ENCODE measurements at places on chromosomes 7 and 10. TPM values are rescaled to one million over a fixed set of nuclear protein-coding genes. Genes with fewer than 3 reads are reported as not detected.

TFEC gene
- polyA plus RNA-seq: 1.4 TPM

EBLN1 gene
- not detected for polyA plus RNA-seq

CSGALNACT2 gene
- 20.1 TPM for polyA plus RNA-seq

SPDYE16 gene
- 1.5 TPM for polyA plus RNA-seq

DYNC1I1 gene
- 45.6 TPM for polyA plus RNA-seq

GPER1 gene
- polyA plus RNA-seq: 10.2 TPM

CRPPA gene
- polyA plus RNA-seq: 4.6 TPM

SFRP4 gene
- polyA plus RNA-seq: 24.4 TPM

AMPH gene
- 109 TPM for polyA plus RNA-seq

DNA sequence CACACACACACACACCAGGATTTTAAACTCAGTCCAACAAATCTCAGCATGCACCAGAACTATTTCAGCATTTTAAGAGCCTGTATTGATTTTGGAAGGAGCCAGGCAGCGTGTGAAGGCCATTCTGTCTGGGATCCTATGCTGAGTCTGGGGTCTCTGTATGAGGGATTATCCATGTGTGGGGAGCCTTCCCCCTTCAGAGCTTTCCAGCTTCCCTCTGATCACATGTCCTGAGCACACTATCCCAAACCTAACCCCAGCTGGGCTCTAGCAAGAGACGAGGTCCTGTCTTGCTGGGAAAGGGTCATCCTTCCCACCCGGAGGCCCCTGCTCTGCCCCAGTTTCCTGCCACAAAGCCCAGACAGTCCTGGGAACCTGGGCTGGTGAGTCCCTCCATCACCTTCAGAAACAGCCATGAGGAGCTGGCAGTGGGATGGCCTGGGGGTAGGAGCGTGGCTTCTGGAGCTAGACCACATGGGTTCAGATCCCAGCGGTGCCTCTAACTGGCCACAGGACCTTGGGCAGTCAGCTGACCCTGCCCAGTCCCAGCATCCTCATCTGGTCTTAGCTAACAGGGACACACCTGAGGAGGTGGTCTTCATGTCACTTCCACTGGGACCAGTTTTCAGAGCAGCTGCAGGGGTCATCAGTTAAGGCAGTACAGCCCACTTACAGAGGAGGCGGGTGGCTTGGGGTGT is 79.6 kb upstream of the RET start:
- no peak for DNase-seq

DNA sequence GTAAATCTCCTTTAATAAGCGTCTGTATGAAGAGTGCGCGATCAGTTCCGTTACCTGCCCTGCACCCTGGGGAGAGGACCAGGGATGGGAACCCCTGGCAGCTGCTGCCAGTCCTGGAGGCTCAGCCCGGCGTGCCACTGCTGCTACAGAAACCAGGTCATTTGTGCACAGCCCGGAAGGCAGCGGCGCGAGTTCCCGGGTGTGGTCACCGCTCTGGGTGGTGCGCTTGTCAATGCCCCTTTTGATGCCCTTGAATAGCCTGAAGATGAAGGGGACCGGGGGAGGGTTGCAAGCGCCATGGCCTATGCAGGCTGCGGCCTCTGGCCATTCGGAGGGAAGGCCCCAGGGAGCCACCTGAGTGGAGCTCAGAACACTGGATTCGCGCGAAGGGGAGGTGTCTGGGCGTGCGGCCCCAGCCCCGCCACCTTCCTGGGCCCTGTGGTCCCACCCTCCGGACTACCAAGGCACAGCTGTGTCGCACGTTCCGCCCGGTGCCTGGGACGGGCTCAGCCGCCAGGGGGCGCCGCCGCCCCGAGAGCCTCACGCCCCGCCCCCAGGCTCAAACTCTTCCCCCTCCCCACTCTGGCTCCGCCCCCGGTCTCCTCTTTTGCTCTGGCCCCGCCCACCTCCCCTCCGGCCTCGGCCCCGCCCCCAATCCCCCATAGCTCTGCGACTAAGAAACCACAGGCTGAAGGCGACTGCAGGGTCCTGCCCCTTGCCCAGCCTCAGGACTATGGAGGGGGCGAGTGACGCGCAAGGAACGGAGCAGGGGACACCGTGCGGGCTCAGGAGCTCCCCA is 16.5 kb downstream of the AP5Z1 start:
- DNase-seq: peak; percentile 65

GRCh38 chr10:127468632-127469031 is 80.5 kb upstream of the NPS start:
- DNase-seq: no peak

DNA sequence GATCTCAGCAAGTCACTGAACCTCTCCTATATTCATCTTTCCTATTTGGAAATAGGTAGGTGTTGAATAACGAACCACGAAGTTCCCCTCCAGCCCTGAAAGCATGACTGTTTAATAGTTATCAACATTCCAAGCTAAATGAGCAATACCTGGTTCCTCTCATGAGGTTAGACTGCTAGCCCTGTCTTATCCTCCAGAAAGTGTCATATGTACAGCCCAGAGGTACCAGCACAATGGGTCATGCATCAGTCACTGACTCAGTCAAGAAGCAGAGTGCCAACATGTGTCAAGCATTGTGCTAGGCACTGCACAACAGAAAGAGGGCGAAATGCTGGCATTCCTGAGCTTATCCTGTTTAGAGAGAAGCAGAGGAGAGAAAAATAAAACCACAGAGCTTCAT is 70.0 kb downstream of the AMPH start:
- DNase-seq: no peak

DNA sequence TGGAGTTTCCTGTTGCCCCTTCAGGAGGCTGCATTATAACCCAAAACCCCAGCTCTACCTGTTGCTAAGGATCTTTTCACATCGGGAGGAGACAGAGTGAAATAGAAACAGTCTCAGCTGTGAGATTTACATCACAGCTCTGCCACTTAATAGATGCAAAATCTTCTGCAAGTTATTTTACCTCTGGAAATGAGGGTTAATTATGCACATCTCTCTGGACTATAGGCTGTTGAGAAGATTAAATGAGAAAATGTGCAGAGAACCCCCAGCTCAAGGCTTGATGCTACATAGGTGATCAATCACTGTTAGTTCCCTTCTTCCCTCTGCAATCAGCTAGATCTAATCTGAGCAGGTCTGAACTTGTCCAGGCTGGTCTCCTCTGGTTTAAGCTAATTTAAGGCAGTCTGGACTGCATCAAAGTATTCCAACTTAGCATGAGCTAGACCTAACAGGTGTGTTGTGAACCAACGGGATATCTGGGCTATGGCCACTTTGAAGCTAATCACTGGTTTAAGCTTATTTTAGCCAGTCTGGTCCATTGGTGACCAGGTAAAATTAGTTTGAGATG is 8.9 kb upstream of the LRRC18 start:
- peak; percentile 63 for DNase-seq

DNA sequence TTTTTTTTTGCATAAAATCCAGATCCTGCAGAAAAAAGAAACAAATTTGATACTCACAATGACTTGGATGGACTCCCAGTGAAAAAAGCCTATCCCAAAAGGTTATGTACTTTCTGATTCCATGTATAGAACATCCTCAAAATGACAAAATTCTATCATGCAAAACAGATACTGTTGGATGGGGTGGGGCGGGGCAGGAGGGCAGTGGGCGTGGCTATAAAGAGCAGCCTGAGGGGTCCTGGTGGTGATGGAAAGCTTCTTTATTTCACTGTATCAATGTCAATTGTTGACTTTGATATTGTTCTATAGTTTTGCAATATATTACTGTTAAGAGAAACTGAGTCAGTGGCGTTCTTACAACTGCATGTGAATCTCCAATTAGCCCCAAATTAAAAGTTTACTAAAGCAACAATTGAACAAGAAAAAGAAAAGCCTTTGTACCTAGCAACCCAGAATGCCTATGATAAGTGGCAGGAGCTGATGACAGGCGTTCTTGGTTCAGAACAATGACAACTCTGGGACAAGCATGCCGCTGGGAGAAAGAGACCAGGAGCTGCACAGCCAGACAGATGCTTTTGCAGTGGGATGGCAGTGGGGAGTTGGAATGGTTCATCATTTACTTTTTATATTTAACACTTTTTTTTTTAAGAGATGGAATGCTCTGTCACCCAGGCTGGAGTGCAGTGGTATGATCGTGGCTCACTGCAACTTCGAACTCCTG is 101.9 kb downstream of the LHPP start:
- DNase-seq: no peak

DNA sequence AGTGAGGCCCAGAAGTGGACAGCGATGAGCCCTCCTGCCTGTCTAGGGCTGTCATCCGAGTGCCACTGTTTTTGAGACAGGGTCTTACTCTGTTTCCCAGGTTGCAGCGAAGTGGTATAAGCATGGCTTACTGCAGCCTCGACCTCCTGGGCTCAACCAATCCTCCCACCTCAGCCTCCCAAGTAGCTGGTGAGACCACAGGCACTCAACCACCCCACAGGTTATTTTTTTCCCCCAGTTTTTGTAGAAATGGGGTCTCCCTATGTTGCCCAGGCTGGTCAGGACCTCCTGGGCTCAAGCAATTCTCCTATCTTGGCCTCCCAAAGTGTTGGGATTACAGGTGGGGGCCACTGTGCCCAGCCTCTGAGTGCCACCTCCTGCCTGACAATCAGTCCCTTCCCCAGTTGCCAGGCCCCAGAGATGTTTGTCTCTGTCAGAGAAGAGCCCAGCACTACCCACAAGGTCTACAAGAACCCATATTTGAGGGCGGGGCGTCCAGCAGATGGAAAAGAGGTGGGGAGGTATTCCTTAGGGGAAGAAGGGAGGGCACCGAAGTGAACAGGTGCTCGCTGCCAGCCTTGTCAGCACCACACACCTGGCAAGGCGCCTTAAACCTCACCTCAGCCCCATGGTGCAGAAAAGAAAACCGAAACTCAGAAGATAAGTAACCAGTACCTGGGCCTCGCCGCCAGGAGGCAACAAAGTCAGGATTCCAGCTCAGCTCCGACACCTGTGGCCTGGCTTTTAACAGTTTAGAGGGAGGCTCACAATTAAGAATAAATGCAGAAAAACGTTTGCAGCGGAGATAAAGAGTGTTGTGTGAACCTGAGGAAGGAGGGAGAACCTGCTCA is 77.4 kb upstream of the ANLN start:
- no peak for DNase-seq

GRCh38 chr7:88072715-88073055 is 138.6 kb downstream of the ADAM22 start:
- no peak for DNase-seq

- DNase-seq: no peak
These were observed 146.3 kb downstream of the MDFIC start for GRCh38 chr7:115068220-115068619.

GRCh38 chr10:49187950-49188761 is at the start of gene TMEM273:
Gene TMEM273 (minus strand): TSS chr10:49188391. CDS start chr10:49188336, 55 bp downstream.
- peak; percentile 33 for DNase-seq

- no peak for DNase-seq
These were observed 36.3 kb downstream of the SLC25A13 start for GRCh38 chr7:96285579-96285978.

DNA sequence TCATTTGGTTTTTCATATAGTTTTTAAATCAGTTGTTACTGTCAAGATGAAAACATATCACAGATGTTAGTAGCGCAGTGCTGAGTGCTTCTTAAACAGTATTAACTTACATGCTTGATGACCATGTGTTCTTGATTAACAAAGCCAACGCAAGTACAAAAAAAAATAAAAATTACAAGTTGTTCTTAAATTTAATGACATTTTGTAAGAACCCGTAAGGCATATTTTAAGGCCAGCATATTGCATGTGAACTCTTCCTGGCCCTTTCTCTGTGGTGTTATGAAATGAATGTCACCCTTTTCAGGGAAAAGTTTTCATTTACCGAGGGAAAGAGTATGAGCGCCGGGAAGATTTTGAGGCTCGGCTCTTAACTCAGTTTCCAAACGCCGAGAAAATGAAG is 140.4 kb upstream of the NPS start:
- no peak for DNase-seq

DNA sequence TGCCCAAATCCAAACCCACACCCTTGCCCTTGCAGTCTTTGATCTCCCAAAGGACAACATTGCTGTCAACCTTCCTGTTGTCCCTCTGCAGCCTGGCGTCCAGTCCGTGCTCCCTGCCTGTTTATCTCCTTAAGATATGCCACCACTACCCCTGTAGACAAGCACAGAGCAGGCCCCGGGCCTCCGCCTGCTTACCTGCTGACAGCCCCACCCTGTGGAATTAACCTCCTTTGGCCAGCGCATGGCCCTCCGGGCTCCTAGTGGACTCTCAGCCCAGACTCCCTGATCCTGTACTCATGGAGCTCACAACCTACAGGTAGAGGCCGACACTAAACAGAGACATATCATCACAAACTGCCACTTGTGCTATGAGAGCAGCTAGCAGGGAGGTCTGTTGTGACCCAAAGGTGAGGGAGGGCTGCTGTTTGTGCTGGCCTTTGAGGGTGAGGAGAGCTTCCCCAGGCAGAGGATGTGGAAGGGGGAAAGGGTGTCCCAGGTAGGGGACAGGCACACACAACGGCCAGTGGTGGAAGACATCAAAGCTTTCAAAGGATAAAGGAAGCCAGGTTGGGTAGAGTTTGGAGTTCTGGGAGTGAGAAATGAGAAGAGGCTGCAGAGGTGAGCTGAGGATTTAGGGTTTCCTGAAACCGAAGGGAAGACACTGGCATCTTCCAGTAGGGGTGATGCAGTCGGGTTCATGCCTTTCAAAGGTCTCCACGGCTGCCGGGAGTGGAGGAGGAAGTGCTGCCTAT is 174.5 kb upstream of the ZMIZ1 start:
- DNase-seq: no peak

GRCh38 chr10:93386631-93387369 is 95.3 kb downstream of the MYOF start:
- DNase-seq: no peak

- DNase-seq: no peak
These were observed 5.8 kb downstream of the FBH1 start for GRCh38 chr10:5895804-5896203.

- no peak for DNase-seq
These were observed 99.7 kb downstream of the ELMO1 start for GRCh38 chr7:37348982-37349381.

DNA sequence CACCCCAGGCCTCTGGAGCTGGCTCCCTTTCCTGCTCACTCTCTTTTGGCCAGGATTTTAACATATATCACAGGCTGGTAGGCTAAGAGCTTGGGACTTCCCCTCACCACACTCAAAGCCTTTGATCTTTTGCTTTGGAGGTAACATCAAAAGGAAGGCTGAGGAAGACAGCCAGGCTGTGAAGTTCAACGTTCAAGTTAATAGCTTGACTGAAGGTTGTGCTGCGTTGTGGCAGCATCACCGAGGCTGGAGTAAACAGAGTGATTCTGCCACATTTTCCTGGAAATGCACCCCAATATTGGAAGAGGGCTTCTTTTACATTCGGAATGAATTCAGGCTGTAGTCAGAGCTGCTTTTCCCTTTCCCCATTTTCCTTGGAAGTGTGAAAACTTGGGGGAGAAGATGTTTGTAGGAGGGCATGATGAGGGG is 57.3 kb downstream of the TCF7L2 start:
- no peak for DNase-seq

Measured in spinal cord (tissue), 10 donors.